ENCODE measurements at places on chromosomes 6 and 20.

DNA sequence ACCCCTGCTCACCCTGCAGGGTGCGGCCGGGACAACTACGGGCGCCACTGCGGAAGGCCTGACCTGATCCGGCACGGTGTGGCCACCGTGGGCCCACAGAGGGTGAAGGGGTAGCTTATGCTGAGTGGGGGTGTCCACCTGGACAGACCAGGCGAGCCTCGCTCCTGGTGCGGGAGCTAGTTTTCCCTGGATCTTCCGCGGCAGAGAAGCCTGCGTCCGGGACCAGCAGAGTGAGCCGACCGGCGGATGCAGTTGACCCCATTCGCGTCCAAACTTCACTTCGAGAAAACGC lies 38.2 kb downstream of the NCR2 start:
- no peak for DNase-seq

GRCh38 chr6:144286503-144287393 lies 1.6 kb downstream of the UTRN start:
- DNase-seq, result peak; percentile 40

DNA sequence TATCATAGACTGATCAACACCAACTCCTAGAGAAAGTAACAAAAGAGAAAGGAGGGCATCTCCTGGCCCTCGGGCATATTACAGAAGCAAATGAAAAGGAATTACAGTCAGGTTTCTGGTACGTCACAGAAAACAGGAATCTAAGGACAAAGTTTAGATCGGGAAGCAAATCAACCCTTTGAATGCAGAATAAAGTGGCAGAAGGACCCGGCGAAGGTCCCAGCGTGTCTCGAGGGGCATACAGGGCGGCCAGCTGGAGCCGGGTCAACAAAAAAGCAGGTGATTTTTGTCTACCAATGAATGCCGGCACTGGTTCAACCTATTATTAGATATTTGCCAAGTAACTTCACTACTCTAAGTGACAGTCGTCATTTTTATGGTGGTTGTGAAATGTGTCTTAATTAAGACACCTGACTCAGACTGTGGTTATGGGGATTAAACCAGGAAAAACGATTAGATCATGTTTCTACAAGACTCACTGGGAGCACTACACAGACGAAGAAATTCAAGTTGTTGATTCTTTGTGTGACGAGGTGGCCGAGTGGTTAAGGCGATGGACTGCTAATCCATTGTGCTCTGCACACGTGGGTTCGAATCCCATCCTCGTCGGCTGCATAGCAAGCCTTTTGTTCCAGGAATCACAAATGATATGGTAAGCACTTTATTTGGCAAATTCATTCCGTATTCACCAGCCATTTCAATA lies 12.4 kb upstream of the ZSCAN9 start:
- peak; percentile 43 for DNase-seq

GRCh38 chr6:89198235-89198634 lies 18.9 kb downstream of the GABRR1 start:
- no peak for DNase-seq

DNA sequence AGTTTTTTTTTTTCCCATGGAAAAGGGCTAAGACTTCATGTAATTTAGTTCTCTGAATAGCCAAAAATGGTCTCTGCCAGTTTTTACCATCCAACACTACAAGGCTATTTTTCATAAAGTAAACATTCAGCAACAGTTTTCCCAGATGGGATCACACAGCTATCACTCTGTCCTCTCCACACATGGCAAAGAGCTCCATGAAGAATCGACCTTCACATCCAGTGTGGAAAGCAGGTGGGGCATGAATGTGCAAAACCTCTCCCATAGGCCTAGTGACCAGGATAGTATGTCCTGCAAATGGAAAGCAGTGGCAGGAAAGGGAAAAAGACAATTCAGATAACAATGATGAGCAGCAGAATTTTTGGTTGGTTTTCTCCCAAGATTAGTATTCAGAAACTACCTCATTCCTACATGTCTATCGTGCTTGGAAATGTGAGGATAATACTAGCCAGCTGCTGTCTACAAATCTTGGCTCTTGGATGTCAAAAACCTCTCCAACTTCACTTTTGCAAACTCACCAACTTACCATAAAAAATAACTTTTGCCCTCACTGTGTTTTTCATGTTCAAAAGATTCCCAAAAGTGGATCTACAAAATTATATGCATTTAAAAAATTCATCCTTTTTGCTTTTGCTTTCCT lies 159.7 kb upstream of the MCHR2 start:
- no peak for DNase-seq

DNA sequence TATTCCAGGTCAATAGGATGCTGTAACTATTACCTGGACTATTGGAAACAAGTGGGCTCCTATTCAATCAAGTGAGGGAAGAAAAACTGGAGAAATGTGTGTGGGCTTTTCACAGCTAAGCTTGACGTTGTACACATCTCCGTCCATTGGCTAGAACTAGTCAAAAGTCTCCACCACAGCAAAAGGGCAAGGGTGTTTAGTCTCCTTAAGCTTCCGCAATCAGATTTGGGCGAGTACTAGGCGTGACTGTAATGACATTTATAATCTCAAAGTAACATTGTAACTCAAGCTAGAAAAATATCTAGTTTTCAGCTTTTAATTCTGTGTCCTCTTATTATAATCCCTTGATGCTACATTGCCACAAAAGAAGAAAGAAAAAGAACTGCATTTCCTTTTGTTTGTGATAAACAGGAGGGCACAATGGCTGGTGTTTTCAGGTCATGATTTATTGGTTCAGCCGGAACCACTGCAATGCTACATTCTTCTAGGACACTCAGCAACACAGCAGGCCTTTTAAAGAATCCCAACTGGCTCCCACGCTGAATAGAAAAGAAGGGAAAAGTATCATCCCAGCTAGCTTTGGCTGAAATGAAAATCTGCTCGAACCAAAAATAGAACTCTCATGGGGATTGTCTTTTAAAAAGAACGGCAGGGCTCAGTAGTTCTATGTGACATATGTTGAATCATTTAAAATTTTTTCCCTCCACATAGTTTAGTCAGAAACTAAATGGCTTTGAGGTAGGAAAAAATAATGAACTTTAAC lies 387.7 kb downstream of the BTBD3 start:
- DNase-seq, result no peak

DNA sequence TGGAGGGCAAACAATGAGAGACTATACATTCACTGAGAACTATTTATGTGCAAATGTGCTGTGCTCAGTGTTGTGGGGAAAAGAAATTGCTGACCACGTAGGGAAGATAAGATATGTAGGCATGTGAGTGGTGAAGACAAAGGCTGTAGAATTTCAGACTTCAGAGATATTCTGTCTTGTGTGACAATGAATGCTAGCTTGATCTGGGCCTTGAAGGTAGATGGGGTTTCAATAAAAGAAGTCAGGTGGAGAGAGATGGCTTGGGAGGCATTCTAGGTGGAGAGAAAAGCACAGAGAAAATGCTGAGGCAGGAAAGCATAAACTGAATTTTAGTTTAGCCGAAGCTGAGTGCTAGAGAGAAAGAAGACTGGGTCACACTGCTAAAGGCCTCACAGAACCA lies 56.8 kb upstream of the EEF1A1 start:
- no peak for DNase-seq

DNA sequence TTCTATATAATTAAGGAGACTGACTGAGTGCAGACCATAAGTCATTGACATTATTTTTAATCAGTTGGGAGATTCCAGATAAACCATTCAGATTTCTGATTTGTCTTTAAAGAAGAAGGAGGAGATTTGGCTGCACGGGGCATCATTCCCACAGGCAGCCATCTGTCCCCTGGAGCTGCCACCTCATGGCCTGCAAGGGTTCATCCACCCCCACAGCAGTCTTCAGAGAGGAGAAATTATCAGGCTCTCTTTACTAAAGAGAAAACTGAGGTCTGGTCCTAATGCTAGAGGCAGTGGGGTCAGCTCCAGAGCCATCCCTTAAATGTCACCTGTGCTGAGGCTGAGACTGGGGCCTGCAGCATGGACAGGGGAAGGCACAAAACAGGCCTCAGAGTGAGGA lies 501.3 kb upstream of the SULF2 start:
- no peak for DNase-seq

GRCh38 chr6:135703007-135703406 lies 148.5 kb upstream of the PDE7B start:
- DNase-seq, result no peak

- no peak for DNase-seq
Measured at GRCh38 chr6:74041420-74041819, 345.4 kb downstream of the CD109 start.

DNA sequence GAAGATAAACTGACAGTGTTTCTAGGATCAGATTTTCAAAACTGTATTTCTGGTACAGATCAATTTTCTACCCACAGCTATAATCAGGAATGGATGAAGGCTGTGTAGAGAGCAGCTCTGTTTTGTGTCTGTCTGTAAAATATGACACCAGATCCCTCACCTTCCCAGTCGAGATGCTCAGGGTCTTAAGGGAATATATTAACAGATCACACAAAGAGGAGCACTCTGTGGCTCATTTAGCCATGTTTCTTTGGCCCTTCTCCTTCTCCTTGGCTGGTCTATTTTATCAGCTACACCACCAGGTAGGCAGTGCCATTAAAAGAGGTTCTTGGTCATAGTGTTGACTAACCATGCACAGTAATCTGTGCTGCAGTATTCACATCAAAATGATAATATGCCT lies 82.6 kb downstream of the PREP start:
- DNase-seq, result no peak

DNA sequence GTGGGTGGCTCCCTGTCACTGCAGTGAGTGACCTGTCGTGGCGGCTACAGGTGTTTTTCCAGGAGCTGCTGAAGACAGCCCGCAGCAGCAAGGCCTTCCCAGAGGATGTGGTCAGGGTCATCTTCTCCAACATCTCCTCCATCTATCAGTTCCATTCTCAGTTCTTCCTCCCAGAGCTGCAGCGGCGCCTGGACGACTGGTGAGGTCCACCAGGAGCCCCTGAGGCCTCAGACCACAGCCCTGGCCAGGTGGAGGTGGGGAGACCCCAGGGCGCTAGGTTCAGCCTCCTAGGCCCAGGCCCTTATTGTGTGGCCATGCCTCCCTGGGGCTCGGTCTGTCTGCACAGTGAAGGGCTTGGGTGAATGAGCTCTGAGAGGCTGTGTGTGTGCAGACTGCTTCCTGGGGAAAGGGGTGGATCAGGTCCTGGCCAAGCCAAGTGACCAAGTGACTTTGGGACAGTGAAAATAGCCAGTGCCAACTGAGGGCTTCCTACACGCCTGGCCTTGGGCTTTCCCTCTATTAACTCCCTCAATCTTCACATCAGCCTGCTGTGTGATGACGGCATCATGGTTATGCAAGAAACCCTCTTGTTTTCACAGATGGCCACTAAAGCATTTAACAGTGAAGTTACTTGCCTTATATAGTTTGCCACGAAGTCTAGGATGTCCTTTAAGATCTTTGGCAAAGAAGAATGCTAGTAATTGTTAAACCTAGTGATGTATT lies 6.4 kb downstream of the FGD2 start:
- DNase-seq, result no peak

DNA sequence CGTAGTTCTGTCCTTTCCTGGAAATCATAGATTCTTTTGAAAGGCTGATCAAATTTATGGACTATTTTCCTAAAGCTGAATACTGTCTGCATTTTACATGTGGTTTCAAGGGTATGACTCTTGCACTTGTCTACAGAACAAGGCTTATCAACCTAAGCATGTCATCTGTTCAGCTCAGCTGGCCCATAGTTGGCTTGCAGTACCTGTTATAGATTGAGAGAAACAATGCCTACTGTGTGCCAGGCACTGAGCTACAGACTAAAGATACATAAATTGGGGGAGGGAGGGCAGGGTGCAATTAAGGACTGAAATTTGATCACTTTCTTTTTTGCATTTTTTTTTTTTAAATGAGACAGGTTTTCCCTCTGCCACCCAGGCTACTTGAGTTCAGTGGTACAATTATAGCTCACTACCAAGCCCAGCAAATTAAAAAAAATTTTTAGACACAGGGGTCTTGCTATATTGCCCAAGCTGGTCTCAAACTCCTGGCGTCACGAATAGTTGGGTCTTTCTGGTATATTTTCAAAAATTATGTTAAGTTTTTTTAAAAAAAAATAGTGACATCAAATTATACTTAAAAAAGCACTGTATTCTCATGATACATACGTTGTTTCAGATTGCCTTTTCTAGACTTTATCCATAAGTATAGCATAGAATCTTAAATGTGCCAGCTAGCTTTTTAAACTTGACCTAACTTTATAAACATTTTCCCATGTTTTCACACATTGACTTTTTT lies 52.2 kb downstream of the RREB1 start:
- DNase-seq, result no peak

GRCh38 chr20:45293041-45294002 lies 13.3 kb upstream of the RBPJL start:
- DNase-seq, result no peak

- no peak for DNase-seq
Measured at GRCh38 chr6:130628862-130629261, 198.3 kb upstream of the SMLR1 start.

- no peak for DNase-seq
Measured at GRCh38 chr6:14431385-14432330, 314.1 kb downstream of the CD83 start.

DNA sequence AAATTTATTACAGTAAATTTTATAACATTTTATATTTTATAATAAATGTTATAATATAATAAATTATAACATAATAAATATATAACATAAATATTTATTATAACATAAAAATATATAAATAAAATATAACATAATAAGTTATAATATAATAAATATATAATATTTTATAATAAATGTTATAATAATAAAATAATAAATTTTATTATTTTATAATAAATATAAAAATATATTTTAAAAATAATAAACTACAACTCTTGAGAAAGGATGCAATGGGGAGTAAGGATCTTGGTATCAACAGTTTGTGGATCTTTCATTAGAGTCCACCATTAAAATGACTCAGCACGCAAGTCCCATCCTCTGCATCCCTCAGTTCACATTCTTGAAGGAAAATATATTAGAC lies 312.6 kb downstream of the MEI4 start:
- no peak for DNase-seq

- DNase-seq, result no peak
Measured at GRCh38 chr20:17910828-17911294, 57.7 kb downstream of the SNX5 start.

DNA sequence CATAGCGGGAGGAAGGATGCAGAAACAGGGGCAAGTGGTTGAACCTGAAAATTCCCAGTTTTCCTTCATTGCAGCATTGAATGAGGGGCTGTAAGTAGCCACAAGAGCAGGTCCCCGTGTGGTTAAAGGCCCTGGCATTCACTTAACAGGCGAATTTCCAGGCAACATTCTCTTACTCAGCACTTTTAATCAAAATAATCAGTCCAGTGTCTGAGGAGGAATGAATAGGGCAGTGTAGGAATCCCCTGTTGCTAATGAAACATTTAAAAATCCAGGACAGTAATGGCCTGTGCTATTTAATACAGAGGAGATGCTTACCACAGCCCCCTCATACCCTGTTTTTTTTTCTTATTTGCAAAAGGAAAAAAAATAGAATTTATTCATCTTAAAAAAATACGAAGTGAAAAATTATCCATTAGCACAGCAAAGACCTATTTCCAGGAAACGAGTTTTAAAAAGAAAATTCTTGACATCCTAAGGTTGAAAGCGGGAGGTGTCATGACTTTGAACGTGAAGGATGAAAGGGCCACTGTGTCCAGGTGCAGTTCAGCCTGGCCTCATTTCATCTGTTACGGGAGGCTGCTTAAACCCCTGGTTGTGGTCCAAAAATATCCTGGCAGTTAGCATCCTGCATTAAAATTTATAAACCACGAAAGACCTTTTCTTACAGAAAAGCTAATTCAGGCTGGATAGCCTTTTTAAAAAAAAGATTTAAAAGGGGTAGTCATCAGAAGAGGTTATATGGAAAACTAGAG lies 20.2 kb downstream of the MYLK4 start:
- DNase-seq, result no peak

GRCh38 chr6:154650351-154650750 lies 82.9 kb upstream of the SCAF8 start:
- DNase-seq, result no peak

GRCh38 chr6:169176361-169176991 lies 77.2 kb downstream of the THBS2 start:
- no peak for DNase-seq

Measured in GF-D8 (cell line).